Mucosa of descending colon (tissue), 3 donors: ENCODE measurements at places on chromosomes 12 and 14. TPM values are rescaled to one million over a fixed set of nuclear protein-coding genes. Genes with fewer than 3 reads are reported as not detected.

- DNase-seq, result peak; percentile 21
These were observed 12.2 kb upstream of the PPP1R13B start for GRCh38 chr14:103859416-103860202.

DNA sequence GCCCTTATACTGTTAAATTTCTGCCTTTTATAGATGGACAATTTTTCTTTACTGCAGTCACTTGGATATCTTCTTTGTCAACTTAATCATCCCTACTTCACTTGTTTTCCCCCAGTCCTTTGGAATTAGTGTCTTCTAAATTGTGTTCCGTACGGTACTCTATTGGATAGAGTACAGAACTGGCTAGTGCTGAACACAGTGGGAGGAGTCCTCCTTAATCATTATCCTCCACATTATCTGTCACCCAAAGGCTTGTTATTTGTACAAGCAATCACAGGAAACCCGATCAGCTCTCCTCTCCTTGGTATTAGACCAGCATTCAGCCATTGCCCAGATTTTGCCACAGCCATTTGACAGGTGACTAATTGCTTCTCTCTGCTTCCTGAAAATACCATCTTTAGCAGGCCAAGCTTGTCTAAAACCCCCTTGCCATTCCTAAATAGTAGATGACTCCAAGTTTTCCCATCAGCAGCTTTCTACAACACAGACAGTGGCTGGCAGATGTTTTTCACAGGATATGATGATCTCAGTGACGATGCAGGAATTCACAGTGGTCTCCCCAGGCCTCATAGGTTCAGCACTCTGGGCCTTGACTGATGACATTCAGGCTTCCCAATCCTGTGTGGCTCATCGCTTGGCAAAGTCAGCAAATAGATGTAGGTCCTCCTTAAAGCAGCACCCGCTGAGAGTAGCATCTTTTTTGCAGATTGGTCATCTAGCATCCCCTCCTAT lies 216.0 kb upstream of the RGS6 start:
- DNase-seq, result no peak

The PTPRR gene
- total RNA-seq, result 25.1 TPM

The INTS13 gene
- 17.2 TPM for total RNA-seq

The RNU4-1 gene
- total RNA-seq, result 4,015 TPM

The OR11H12 gene
- not detected for total RNA-seq

The AJUBA gene
- total RNA-seq, result 1.5 TPM
